Lower leg skin (tissue), 4 donors: ENCODE measurements at places on chromosomes 4 and X.

GRCh38 chrX:13854003-13854402, 37.1 kb upstream of the GPM6B start:
- no peak for DNase-seq

DNA sequence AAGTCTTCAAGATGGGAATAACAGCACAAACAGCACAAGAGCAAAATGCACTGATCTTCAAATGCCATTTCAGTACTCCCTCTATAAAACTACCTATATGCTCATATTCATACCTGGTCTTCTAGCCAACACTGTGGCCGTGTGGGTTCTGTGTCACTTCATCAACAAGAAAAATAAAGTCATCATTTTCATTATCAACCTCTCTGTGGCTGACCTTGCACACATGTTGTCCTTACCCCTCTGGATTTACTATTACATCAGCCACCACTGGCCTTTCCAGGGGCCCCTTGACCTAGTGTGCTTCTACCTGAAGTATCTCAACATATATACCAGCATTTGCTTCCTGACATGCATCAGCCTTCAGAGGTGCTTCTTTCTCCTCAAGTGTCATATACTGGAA, 59.6 kb upstream of the GPR174 start:
- DNase-seq = no peak

DNA sequence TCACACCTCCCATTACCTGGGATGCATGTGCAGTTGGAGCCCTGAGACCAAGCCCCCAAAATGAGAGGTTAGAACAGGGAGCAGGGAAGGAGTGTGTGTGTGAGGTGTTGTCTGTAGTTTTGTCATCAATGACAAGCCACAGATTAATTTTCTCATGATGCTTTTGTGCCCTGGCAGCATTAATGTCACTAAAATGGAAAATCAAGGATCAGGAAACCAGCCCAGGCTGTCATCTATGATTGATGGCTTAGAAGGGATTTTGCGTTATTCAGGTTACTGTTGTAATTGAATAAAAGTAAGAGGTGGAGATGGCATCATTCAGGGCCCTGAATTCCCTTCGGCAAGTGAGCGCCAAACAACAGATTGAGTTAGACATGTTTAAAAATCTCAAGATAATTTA, 130.5 kb upstream of the C1QTNF7 start:
- DNase-seq = no peak

GRCh38 chr4:74503580-74503979, 58.6 kb downstream of the AREG start:
- no peak for DNase-seq

GRCh38 chr4:175470131-175470530, 341.9 kb downstream of the GPM6A start:
- no peak for DNase-seq

GRCh38 chr4:188904617-188905016, 765.4 kb downstream of the TRIML1 start:
- DNase-seq = no peak
